ENCODE measurements at places on chromosomes 2 and 18. TPM values are rescaled to one million over a fixed set of nuclear protein-coding genes. Genes with fewer than 3 reads are reported as not detected.

STPG4 gene
- not detected for total RNA-seq

ALPP gene
- not detected for total RNA-seq

- DNase-seq: no peak
These were observed 270.0 kb downstream of the AGAP1 start for GRCh38 chr2:235763816-235764215.

DNA sequence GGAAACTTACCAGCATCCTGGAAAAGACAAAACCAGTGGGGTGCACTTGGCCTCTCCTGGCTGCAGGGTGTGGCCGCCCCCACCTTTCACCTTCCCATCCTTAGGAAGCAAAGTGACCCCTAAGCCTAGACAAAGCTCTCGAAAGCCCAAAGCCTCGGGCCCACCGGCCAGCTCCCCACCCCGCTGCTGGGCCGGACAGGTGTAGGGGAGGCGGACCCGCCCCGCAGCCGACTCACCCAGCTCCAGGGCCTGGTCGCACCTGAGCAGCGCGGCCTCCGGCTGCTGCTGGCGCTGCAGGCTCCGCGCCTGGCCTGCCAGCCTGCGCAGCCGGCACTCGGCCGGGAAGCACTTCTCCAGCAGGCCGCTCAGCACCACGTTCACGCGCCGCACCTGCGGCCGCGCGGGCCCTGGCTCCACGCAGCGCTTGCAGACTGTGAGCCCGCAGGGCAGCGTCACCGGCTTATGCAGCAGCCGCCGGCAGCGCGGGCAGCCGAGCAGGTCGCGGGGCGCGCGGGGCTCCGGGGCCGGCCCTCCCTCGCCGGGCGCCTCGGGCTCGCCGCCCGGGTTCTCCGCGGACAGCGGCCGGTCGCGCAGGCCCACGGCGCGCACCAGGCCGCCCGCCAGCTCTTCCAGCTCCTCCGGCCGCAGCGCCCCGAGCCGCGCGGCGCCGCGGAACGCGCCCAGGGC lies 979 bp downstream of the LONRF2 start:
- DNase-seq: no peak

GRCh38 chr2:20453087-20453486 lies 6.2 kb downstream of the RHOB start:
- DNase-seq: no peak
